ENCODE measurements at places on chromosomes 7 and 10.

- H3K36me3 ChIP-seq, result no peaks in the 10 kb centered on the region
- no peak overlapping the region for H3K4me3 ChIP-seq
- H3K27me3 ChIP-seq, result peaks cover 6% of the 10 kb centered on the region
- no peak for DNase-seq
- no peak overlapping the region for H3K27ac ChIP-seq
Measured at GRCh38 chr10:88793712-88794299, 8.7 kb upstream of the LIPM start.

DNA sequence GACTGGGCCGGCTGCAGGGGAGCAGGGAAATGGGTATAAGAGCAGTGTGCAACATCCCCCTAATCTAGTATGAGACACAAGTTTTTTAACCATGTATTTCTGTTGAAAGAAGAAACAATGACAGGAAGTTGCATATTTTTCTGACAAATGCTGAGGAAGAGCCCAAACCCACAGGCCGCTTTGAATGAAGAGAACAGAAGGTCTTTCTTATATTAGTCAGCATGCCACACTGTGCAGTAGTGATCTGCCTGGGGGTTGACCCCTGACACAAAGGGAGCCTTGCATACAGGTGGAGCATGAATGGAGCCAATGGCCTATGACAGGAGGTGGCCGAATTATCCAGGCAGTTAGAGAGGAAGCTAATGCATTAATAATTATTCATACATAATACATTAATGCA is 518.3 kb downstream of the PLXDC2 start:
- peaks cover 12% of the 10 kb centered on the region for H3K36me3 ChIP-seq
- DNase-seq, result no peak
- peaks cover 8% of the 10 kb centered on the region for H3K4me1 ChIP-seq
- no peak overlapping the region for H3K27ac ChIP-seq
- H3K27me3 ChIP-seq, result no peaks in the 10 kb centered on the region

- peak within 1 kb of the TSS; percentile 22 for H3K4me3 ChIP-seq
- H3K36me3 ChIP-seq, result no peaks in the 10 kb centered on the region
- H3K27me3 ChIP-seq, result peaks cover 94% of the 10 kb centered on the region
- no peak for DNase-seq
- peaks cover 20% of the 10 kb centered on the region for H3K4me1 ChIP-seq
Measured at GRCh38 chr10:123147635-123148413, at the start of gene HMX2. Gene HMX2 (plus strand): TSS chr10:123148136. CDS start chr10:123148379, 243 bp downstream.

DNA sequence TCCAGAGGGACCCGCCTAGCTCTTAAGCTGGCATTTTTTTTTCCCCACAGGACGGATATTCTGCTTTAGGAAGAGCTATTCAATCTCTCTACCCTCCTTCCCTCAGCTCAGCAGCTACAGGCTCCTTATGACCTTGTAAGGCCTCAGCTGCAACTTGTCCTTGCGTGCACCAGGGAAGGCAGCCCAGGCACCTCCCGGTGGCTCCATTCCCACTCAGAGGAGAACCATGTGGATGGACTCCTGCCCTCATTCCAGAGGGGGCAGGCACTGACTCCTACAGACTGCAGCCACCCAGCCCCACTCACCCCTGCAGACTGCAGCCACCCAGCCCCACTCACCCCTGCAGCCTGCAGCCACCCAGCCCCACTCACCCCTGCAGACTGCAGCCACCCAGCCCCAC is 73.7 kb downstream of the ITIH5 start:
- H3K36me3 ChIP-seq, result no peaks in the 10 kb centered on the region
- H3K27ac ChIP-seq, result no peak overlapping the region
- H3K4me3 ChIP-seq, result no peak overlapping the region
- H3K4me1 ChIP-seq, result no peaks in the 10 kb centered on the region
- no peak for DNase-seq

- no peaks in the 10 kb centered on the region for H3K4me1 ChIP-seq
- H3K27me3 ChIP-seq, result peaks cover 11% of the 10 kb centered on the region
- DNase-seq, result no peak
- H3K4me3 ChIP-seq, result no peak overlapping the region
Measured at GRCh38 chr7:151964951-151965350, 8.7 kb downstream of the GALNTL5 start.

- H3K4me3 ChIP-seq, result no peak overlapping the region
- H3K27me3 ChIP-seq, result no peaks in the 10 kb centered on the region
- no peaks in the 10 kb centered on the region for H3K4me1 ChIP-seq
- H3K27ac ChIP-seq, result no peak overlapping the region
- DNase-seq, result no peak
- peaks cover 4% of the 10 kb centered on the region for H3K36me3 ChIP-seq
Measured at GRCh38 chr7:99305473-99306260, 20.0 kb upstream of the ARPC1A start.
